ENCODE measurements at places on chromosomes 16 and 17. TPM values are rescaled to one million over a fixed set of nuclear protein-coding genes. Genes with fewer than 3 reads are reported as not detected.

Gene LAT
- 1.6 TPM for total RNA-seq

Gene NEUROD2
- not detected for total RNA-seq

Gene EFCAB5
- total RNA-seq, result under 0.01 TPM

Gene NUPR1
- total RNA-seq, result 92.4 TPM

Gene OTOP3
- total RNA-seq, result 0.66 TPM

Gene CDK5R1
- 1.0 TPM for total RNA-seq

All from body of pancreas (tissue), 4 donors.